ENCODE measurements at places on chromosomes 13 and 19. TPM values are rescaled to one million over a fixed set of nuclear protein-coding genes. Genes with fewer than 3 reads are reported as not detected.

DNA sequence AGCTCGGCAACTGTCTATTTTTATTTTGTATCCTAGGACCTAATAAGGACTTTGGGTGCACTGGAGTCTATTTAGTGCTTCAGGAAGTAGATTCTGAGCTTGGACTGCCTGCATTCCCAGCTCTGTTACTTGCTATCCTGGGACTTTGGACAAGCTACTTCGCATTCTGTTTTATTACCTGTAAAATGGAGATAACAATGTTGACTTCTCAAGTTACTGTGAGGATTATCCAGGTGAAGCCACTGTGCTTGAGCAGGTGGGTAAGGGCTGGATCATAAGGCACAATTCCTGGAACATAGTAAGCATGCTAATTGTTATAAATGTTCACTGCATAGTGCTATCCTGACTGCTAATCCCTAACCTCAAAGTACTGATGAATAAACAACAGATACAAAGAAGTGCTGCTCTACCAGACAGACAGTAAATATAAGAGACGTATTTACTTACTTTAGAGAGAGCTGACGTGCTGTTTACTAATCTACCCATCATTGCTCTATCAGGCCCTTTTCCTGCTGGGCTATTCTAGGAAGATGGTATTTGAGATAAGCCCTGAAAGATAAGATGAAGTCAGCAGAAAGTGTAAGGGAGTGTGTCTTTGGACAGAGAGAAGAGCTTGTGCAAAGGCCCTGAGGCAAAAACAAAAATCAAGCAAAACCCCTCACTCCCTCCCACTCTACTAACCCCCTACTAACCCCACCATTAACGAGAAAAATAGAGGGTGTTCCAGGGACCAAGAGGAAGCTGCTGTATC is 50.8 kb upstream of the FLT1 start:
- DNase-seq = no peak

DNA sequence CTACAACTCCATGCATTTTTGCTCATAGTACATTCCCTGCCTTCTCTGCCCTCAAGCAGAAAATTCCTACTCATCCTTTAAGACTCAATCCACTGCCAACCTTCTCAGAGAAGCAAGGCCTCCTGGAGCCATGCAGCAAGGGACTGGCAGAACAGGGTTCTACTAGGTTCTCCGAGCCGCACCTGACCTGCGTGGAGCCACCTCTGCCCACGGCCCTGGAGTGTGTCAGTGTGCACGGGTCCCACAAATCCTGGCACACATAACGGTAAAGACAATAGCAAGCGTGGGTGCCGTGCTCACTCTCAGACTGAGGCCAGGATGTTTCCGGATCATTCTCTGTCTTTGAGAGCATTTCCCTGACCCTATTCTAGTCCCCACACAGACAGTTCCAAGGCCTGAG is 30.0 kb downstream of the SOX1 start:
- no peak for DNase-seq

- DNase-seq = peak; percentile 66
Observed at GRCh38 chr19:39236527-39236926, 8.3 kb downstream of the IFNL3 start.

GRCh38 chr13:110475550-110476219 is 85.8 kb downstream of the RAB20 start:
- no peak for DNase-seq

DNA sequence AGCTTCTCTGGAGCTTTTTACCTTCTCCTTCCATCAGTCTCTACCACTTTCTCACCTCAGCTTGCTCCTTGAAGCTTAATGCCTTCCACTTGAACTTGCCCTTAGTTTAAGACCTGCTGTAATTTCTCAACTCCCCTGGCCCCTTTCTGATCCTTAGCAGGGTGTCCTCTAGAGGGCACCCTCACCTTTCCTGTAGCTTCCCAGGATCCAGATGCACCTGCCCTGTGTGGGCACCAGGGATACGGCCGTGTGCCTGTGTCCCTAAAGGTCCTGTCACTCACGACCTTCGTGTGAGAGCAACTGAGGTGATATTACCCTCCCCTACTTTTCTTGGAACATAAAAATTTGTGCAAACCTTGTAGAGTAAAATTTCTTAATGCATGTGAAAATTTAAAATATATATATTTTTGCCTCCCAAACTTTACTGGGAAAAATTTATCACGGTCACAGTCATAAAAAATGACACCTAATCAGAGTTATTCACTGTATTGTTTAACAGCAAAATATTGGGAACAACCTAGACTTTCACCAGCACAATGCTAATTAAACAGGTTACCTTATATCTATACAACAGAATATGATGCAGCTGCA is 46.4 kb downstream of the PSG3 start:
- DNase-seq = no peak

DNA sequence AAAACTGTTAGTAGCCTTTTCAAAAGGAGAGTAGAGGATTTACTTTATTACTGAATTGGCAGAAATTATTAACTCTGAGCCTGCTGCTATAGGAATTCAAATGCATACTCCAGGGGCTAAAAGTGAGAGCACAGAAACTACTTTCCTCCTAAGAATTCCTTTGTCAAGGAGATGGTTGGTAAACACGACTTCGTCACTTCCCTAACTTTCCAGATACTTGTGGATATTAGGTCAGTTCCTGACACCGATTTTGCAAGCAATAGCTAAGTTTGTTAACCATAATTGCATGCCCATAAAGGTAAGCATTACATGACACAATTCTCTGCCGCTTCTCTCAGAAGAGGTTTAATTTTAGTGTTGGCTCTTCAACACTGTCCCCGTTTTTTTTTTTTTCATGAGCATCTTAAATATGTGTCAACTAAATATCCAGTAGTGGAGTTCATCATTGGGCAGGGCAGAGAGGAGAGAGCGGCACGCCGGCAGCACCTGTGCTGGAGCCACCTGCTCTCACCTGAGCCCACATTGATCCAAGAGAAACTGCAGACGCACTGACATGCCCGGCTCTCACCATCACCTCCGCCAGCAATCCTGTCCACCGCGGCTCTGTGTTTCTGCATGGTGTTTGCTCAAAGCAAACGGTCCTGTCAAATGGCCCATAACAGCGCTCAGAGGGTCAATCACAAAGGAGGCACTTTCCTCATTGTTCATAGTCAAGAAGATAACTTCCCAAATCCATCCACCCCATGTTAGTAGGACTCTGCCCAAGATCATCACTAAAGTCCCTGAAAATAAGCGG is 2.6 kb downstream of the MED26 start:
- DNase-seq = no peak

DNA sequence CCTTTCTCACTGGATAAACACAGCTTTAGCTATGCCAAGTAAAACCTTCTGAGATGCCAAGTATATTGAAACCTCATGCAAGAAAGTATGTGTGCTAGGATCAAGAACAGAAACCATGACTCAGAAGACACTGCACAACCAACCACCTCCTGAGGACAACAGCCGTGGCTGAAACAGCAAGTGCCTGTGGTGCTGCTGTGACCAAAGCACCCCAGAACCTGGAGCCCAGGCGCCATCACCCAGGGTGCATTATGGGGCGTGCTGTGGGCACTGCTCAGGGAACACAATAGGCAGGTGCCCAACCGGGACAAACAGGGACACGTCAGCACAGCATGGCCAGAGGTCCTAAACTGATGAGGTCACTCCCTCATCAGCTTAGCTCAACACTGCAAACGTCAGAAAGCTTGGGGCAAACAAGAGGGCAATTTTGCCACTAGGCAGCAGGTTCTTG is 101.3 kb upstream of the SLC15A1 start:
- DNase-seq = no peak

GRCh38 chr13:97434397-97435201 is 630 bp downstream of the RAP2A start:
- DNase-seq = no peak

DNA sequence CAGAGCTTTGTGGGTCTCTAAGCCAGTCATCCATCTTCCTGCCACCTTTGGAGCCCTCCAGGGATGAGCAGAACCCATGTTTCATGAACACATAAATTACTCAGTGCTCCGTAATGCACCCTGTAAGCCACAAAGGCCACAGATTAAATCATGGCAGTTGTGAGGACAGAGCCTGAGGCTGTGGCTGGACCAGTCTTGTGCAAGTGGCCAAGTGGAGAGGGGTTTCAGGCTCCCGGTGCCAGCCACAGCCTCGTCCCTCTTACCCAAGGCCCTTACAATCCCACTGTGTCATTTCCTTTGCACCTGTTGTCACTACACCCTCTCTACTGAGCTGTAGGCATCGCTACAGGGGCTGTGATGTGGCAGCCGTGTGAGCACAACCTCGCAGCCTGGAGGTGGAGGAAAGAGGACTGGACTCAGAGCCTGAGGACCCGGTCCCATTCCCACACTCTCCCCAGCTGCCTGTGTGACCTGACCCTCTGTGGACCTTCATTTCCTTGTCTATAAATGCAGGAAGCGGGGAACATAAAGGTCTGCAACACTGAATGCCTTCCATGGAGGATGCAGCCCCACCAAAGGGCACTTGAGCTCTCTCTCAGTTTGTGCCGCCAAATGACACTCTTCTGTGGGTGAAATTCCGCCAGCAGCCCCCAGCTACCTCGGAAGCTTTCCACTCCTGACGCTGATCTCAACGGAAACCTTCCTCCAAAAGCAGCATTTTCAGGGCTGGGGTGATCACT is 792.0 kb downstream of the UQCRFS1 start:
- no peak for DNase-seq

- no peak for DNase-seq
Observed at GRCh38 chr13:23658929-23659541, 88.8 kb downstream of the TNFRSF19 start.

DNA sequence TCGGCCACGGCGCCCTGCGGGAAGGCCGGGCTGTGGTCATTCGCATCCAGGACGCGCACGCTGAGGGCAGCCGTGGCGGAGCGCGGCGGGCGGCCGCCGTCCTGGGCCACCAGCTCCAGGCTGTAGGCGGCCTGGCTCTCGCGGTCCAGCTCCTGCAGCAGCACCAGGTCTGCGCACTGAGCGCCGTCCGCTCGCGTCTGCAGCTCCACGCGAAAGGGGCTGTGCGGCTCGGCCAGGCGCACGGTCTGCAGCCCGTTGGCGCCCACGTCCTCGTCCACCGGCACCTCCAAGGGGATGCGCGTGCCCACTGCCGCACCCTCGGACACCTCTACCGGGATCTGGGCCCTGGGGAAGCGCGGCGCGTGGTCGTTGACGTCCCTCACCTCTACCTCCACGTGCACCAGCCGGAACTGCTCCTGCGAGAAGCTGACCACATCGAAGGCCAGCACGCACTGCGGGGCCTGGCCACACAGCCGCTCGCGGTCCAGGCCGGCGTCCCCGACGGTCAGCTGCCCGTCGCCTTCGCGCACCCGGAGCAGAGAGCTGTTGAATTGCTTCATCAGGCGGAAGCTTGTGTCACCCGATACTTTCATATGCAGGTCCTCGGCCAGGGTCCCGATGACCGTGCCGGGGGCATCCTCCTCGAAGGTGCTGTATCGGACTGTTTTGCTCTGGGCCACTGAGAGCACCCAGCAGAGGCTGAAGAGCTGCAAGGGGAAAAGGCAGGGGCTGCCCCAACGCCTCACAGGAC is 583 bp downstream of the PCDH8 start:
- no peak for DNase-seq

GRCh38 chr19:41935760-41936415 is 7.6 kb upstream of the ERFL start:
- DNase-seq = no peak

- no peak for DNase-seq
Observed at GRCh38 chr19:2809387-2810140, 10.1 kb upstream of the ZNF554 start.

DNA sequence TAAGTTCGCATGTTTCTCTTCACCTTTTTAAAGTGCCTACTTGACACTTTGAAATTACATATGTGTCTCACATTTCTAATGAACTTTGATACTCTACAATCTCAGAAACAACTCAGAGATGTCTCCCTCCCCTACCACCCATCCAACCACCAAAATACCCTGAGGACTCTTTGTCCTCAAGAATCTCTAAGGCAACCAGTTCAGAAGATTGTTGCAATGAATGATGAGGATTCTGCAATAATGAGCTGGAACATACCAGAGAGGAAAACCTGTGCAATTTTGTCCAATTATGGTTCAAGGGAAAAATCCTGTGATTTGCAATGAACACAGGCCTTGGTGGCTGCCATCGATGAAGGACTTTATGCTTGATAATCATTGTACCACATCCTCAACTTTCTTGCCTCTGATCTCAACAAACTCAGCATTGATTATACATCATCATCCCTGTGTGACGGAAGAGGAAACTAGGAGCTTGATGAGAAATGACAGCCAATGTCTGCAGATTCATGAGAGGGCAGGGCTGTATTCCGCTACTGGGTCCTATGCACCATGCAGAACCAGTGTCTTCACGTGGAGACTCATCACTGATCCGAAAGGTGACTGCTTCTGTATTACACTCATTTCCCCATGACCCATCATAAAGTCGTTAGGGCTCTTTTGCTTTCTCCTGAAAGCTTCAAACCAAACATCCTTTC is 1.1 kb downstream of the FPR1 start:
- DNase-seq = no peak

The C3 gene
- 23.2 TPM for polyA plus RNA-seq

The MRPS12 gene
- polyA plus RNA-seq = 15.4 TPM

The ZNF345 gene
- 21.2 TPM for polyA plus RNA-seq

The TEX26 gene
- 1.2 TPM for polyA plus RNA-seq

The CGB8 gene
- polyA plus RNA-seq = not detected

The PSPN gene
- 2.4 TPM for polyA plus RNA-seq

The PROZ gene
- polyA plus RNA-seq = 0.25 TPM

The STK11 gene
- 50.8 TPM for polyA plus RNA-seq

The PTH2 gene
- polyA plus RNA-seq = not detected

The LCP1 gene
- 17.6 TPM for polyA plus RNA-seq

The SMIM24 gene
- polyA plus RNA-seq = 0.78 TPM

The NHLRC3 gene
- polyA plus RNA-seq = 69.3 TPM
